ENCODE measurements at places on chromosomes 5 and 9.

DNA sequence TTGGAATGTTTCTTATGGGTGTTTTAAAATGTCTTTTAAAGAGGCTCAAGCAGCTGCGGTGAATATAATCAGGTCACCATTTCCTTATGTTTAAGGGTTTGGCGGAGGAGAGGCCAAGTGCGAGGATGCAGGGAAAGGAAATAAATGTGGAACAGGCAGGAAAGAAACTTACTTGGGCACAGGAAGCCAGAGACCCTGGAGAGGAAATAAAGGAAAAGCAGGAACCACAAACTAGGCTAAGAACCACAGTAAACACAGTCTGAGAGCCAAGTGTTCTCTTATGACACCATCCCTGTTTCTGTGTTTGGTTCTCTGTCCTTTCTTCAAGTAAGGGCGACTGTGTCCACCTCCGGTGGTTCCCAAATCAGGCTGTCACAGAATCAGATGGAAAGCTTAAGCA lies 166.5 kb downstream of the C9orf152 start:
- no peak for DNase-seq

- DNase-seq: no peak
Measured at GRCh38 chr5:107917983-107918382, 247.2 kb upstream of the EFNA5 start.

GRCh38 chr5:153863951-153864350 lies 174.8 kb downstream of the FAM114A2 start:
- no peak for DNase-seq

DNA sequence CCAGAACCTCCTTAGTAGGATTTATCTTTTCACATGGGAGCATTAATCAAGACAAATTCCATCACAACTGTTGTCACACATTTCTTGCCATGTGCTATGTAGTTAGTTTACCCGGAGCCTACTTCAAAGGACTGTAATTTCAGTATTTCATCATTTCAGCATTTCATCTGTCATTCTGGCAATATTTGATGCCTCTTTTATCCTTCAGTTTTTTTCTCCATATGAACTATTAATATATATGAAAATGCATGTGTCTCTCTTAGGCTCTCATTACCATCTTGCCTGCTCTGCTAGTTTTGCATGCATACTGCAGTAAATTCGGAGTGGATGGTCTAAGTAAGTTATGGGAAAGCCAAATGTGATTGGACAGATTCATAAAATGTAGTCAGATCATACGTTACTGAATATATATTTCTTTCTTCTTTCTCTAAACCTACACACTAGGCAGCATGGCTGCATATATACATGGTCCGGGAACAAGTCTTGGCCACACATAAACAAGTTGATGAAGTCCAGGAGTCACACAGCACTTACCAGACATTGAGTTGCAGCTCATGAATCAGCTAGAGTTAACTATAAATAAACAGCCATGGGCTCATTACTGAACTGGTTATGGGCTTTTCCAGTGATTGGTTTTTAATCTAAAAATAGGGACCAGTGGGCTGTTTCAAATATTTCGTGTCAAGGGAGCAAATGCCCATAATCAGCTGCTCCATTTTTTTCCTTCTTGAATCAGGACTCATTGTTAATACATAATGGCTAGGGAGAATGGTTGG lies 46.6 kb downstream of the SPATA31D1 start:
- no peak for DNase-seq

DNA sequence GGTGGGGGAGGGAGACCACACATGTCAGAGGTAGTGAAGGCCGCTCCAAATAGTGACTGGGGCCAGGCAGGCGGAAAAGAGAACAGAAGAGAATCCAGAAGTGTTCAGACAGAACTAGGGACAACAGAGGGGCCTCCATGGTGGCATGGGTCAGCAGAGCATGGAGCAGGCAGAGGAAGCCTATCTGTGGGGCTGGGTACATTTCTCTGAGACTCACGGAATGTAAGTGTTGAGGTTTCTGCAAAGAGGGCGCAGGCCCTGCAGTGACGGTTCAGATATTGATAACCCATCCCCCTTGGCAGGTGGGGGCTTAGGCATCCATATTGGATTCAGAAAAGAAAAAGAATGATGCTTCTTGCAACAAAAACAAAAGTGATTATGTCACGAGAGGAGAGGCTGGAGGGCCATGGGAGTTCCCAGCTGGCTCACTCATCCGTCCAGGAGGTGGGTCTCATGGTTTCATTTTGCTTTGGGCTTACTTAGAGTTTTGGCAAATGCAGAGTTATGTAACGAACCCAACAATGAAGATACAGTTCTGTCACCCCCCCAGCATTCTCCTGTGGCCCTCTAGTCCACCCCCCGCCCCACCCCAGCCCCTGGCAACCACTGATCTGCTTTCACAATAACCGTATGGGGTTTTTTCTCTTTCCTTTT lies 5.4 kb upstream of the RMND5B start:
- no peak for DNase-seq

GRCh38 chr5:95729115-95730010 lies 1.8 kb upstream of the RHOBTB3 start:
- DNase-seq: no peak

DNA sequence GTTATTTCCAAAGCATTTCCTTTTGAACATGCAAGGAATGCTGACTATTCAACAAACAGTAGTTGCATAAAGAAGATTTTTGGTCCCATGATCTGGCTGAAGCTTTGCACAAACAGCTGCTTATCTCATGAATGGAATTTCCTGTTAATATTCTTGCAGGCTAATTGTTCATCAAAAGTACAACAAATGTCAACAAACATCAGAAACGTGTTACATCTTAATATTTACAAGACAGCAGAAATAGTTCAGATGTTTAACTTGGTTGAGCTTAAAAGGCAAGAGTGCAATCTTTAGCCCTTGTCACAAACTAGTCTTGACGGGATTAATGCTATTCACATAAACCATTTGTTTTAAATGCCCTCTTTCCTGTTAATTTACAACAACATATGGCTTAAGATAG lies 47.9 kb upstream of the BASP1 start:
- DNase-seq: no peak

DNA sequence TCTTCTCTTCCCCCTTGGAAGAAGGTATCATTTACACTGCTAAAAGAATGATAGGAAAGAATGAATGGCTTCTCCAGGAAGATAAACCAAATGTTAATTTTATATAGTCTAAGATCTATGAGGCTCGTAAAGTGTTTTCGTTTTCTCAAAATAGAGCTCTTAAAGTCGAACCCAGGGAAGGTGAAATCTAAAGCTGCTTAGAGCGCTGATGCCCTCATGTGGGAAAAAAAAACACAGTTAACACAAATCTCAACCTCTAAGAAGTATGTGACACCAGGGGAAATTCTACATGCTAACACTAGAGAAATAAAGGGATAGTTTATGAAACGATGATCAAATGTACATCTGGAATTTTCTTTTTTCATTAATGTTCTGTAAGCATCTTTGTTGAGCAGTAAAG lies 257.9 kb downstream of the RASEF start:
- DNase-seq: no peak

- no peak for DNase-seq
Measured at GRCh38 chr5:61603211-61603908, 271.3 kb downstream of the ZSWIM6 start.

- no peak for DNase-seq
Measured at GRCh38 chr5:168217497-168217896, 73.9 kb upstream of the WWC1 start.

DNA sequence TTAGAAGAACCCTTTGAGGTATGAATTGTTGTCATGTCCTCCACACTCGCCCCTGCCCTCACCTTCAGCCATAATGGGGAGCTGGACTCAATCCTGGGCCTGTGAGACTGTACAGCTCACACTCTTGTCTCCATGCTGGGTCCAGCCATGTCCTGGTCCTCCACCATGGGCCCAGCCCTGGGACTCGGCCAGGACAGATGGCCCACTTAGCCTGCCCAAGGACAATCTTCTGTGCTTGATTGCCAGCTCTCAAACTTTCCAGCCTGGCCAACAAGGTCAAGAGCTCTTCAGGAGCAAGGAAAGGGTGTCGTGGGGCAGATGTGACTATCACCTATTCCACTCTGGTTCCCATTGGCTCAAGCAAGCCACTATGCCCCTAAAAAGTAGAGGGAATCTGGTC lies 90.8 kb downstream of the HRH2 start:
- DNase-seq: no peak

- no peak for DNase-seq
Measured at GRCh38 chr5:61289669-61290306, 42.3 kb upstream of the ZSWIM6 start.

Data from activated T-helper 1 cell treated with anti-CD3 and anti-CD28 coated beads, Interleukin-12 subunit alpha, Interleukin-12 subunit beta, Interleukin-2, Interleukin-4 antibody, amounts not matched to agents 30 ng/mL and 10 ng/mL and 1 ng/mL, durations not matched to agents 14 hours and 24 hours and 36 hours (primary cell).